AG08395 (cell line): ENCODE measurements at places on chromosomes 6 and 20.

DNA sequence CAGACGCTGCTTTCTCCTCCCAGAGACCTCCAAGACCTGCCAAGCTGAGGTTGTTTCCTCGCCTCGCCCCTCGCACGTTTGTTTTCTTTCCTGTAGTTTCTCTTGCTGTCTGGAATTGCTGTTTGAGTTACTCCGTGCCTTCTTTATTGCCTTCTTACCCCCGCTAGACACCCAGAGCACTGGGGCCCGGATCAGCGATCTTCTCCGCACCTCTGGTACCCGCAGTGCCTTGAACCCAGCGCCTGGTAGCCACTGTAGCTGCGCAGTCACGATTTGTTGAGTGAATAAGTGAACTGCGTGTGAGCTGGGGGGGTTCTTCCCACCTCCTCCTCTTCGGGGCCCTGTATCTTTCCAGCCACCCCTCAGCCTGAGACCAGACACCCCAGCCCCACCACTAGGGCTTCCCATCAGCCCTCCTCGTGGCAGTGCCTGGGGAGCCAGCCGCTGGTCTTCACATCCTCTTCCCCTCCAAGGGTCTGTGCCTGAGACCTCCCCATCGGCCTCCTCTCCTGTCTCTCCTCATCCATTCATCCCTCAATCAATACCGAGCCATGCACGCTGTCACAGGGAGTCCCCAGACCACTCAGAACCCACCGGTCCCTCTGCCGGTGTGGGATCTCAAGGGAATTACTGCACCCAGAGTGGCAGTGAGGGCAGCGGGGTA lies 849 bp upstream of the BMP7 start:
- no peak for DNase-seq

GRCh38 chr20:64160118-64160517 lies 4.1 kb upstream of the MYT1 start:
- DNase-seq, result no peak

DNA sequence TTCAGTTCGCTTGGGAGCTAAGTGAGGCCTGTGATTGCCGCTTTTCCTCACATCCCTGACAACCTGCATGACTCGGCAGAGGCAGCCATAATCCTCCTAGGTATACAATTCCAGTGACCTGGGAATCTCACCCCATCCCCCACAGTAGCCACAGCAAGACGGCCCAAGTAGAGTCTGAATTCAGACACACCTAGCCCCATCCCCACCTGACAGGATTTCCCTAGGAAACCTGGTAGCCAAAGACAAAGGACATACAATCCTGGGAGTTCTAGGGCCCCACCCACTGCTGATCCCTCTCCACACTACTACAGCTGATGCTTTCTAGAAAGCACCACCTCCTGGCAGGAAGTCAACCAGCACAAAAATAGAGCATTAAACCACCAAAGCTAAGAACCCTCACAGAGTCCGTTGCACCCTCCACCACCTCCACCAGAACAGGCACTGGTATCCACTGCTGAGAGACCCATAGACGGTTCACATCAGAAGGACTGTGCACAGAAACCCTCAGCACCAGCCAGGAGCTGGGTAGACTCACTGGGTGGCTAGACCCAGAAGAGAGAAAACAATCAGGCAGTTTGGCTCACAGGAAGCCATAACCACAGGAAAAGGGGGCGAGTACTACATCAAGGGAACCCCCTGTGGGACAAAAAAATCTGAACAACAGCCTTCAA lies 17.9 kb upstream of the RUNX2 start:
- DNase-seq, result no peak

DNA sequence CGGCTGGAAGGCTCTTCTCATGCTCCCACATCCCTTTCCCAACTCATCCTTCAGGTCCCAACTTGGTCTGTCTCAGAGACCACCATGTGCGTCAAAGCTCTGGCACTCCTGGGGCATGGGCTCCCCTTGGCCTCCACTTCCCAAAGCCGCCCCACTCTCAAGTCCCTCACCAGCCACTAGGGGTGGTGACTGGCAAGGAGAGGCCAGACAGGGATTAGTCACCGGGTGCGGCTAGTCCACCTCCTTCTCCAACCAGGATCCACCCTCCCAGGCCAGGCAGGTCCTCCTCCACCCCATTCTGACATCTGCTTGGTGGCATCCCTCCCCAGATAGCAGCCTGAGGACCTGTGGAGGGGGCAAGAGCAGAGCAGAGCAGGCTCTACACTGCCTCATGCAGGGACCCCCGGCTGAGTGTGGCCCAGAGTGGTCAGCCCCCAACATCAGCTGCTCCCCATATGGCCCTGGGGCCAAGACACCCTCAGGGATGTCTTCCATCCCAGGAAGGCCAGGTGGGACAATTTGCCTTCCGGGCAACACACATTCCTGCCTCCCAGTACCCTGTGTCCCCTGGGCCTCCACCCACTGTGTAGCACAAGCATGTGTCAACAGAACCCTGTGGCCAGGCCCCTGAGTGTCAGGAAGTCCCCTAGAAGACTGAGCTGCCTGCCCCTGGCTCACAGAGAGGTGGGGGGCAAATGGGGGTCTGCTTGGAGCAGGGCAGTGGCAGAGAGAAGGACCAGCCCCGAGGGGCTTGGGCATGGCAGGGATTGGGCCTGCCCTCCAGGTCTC lies 29.2 kb downstream of the YTHDF1 start:
- peak; percentile 42 for DNase-seq

GRCh38 chr6:168162366-168162765 lies 83.4 kb upstream of the FRMD1 start:
- no peak for DNase-seq

GRCh38 chr20:25221592-25222460 lies 26.1 kb upstream of the PYGB start:
- DNase-seq, result no peak

DNA sequence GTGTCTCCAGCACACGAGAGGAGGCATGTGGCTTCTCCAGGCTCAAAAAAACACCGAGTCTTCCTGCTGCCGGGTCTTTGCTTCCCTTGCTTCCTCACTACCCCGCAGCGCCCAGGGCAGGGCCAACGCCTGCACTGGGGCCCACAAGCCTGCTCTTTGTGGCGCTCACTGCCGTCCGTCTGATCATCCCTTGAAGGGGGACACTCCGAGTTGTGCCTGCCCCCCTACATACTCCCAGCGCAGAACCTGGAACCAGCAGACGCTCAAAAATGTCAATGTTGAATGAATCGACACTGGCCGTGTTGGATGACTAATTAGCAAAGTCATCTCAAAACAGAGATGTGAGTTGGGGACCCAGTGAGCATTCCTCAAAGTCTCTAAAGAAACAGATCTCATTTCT lies 8.1 kb upstream of the ARFGAP1 start:
- no peak for DNase-seq

- peak; percentile 31 for DNase-seq
Observed at GRCh38 chr6:160979061-160979708, 12.4 kb upstream of the MAP3K4 start.

- peak; percentile 89 for DNase-seq
Observed at GRCh38 chr20:2133318-2134183, 31.9 kb downstream of the STK35 start.

DNA sequence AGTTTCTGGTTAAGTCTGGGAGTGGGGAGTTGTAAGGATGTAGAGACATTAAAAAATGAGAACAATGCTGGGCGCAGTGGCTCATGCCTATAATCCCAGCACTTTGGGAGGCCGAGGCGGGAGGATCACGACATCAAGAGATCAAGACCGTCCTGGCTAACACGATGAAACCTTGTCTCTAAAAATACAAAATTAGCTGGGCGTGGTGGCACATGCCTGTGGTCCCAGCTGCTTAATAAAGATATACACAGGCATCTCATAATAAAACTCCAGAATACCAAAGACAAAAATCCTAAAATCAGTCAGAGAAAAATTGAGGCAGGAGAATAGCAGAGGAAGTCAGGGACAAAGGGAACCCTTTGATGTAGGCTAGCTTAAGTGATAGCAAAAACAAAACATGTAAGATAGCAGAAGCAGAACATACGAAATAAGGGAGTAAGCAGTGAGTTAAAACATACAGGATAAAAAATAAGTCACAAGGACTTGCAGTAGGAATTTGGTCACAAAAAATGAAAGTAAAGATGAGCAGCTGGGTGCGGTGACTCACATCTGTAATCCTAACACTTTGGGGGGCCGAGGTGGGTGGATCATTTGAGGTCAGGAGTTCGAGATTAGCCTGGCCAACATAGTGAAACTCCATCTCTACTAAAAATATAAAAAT lies 23.6 kb downstream of the DDX43 start:
- no peak for DNase-seq

- DNase-seq, result no peak
Observed at GRCh38 chr6:166223079-166223478, 55.4 kb upstream of the TBXT start.

DNA sequence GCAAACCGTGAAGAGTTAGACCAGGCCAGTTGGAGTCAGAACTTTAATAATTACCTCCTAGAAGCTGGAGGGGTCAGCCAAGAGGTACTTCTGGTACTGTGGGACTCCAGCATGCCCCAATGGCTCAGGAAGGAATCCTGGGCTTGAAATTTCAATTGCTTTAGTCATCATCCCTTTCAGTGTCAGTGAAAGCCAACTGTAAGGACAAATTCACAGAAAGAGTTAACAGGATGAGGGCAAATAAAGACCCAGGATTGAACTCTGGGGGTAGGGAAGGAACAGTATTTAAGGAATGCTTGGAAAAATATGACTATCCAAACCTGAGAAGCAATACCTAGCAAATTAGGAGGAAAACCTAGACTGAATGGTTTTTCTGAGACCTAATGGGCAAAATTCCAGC lies 735.1 kb upstream of the MARCKS start:
- peak; percentile 78 for DNase-seq

- DNase-seq, result no peak
Observed at GRCh38 chr6:46201702-46202101, 30.9 kb upstream of the ENPP5 start.

- no peak for DNase-seq
Observed at GRCh38 chr6:88048578-88048977, 937 bp downstream of the SPACA1 start.

- no peak for DNase-seq
Observed at GRCh38 chr6:4256969-4257368, 121.6 kb upstream of the ECI2 start.

DNA sequence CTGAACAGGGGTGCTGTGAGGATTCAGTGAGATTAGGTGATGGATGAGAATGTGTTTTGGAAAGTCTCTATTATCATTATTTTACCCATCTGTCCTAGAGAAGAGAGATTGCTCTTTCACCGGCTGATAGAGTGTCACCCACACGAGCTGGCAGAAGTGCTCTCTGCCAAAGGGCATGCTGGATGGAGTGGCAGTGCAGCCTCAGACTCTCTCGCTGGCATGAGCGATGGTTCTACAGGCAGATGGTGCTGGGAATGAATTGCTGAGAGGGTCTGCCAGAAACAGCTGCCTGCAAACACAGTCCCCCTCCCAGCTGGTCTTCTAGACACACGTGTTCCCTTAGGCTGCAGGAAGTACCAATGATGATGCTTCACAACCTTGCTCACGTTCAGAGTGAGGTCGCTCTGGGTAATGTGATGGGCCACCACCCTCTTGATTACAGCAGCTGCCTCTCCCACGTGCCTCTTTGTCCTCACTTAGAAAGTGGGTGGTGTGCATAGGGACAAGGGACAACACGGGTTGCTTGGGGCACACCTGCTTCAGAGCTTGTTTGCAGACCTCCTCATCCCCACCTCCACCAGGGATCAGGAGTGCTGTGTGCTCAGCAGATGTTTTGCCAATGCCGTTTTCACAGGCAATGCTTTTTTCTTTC lies 84.7 kb downstream of the FOXA2 start:
- no peak for DNase-seq

DNA sequence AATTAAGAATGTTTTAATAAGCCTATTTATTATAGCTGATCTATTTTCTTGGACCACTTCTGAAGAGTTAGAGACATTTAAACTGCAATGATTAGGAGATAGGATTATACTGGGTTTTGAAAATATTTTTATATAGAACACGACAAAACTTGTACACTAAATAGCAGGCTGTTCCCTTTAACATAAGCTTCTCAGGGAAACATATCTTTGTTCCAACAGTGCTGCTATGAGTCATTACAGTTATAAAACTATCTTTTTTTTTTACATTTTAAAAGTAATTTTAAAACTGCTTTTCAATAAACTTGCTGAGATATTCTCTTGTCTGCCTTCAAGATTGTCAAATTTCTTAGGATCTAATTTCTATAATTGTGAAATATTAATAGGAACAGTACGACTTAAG lies 389.1 kb downstream of the ARHGAP18 start:
- DNase-seq, result no peak

GRCh38 chr6:54291738-54292137 lies 16.5 kb upstream of the TINAG start:
- DNase-seq, result peak; percentile 11

DNA sequence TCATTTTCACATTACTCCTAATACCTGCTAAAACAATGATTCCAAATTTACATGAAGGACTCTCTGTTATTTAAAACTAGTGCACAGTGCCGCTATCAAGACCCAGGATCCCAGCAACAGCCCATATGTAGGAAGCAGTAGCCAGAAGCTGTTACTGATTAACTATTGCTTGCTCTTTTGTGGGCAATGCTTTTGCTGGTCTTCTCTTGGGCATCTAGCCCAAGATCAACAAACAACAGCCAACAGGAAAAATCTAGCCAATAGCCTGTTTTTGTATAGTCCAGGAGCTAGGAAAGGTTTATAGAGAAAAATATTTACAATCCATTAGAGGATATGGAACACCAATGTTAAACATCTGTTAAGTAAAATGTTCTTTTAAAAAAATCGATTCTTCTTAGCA lies 22.1 kb upstream of the TENT5A start:
- DNase-seq, result no peak

DNA sequence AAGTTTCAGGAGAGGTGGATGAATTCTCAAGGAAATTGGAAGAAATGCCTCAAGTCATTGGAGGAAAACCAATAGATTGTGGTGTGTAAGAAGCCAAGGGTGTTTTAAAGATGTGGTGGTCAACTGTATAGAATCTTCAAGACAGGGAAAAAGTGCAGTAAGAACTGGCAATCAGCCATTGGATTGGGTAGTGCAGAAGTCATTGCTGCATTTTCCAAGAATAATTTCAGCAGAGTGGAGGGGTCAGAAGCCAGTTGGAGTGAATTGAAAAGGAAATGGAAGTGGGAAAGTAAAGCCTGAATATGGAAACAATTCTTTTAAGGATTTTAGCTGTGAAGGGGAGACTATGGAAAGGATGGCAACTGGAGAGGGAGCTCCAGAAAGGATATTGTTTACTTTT lies 128.2 kb upstream of the TMEM170B start:
- no peak for DNase-seq

DNA sequence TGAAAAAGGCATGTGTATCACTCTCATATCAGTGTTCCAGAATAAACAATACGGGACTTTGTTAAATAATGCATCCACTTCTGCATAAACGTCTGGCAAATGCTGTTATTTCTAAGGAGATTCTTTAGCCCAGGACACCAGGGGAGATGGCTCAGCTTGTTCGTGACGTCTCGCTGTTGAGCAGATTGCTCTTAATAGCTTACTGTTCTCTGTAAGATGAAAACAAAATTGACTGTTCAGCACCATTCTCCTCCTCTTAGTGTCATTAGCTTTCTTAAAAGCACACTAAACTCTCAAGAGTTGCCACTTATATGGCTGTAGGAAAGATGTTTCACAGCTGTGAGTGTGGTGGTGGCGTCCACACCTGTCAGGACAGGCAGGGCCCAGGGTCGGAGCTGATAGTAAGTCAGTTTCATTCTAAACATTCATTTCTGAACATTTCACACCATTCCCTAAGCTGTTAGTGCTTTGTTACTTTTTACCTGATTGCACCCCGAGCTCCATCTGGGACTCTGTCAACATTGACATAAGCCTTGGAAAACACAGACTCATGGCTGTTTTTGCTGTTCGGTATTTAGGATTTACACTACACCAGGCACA lies 132.1 kb downstream of the ZDHHC14 start:
- no peak for DNase-seq

- DNase-seq, result no peak
Observed at GRCh38 chr6:161481786-161482516, 208.1 kb upstream of the AGPAT4 start.
